Activated CD8-positive, alpha-beta memory T cell treated with anti-CD3 and anti-CD28 coated beads, Interleukin-2, amount 10 ng/mL, durations not matched to agents 7 days and 5 days (primary cell): ENCODE measurements at places on chromosomes 4 and X. TPM values are rescaled to one million over a fixed set of nuclear protein-coding genes. Genes with fewer than 3 reads are reported as not detected.

- peaks cover 5% of the 10 kb centered on the region for H3K36me3 ChIP-seq
- H3K4me3 ChIP-seq, result no peak overlapping the region
- no peaks in the 10 kb centered on the region for H3K27me3 ChIP-seq
- no peak overlapping the region for H3K27ac ChIP-seq
- no peaks in the 10 kb centered on the region for H3K4me1 ChIP-seq
- peak; percentile 53 for DNase-seq
These were observed 69.7 kb downstream of the KLHL8 start for GRCh38 chr4:87150498-87151261.

- no peak for DNase-seq
- no peaks in the 10 kb centered on the region for H3K4me1 ChIP-seq
- no peaks in the 10 kb centered on the region for H3K27me3 ChIP-seq
- H3K4me3 ChIP-seq, result no peak overlapping the region
These were observed 112.5 kb downstream of the MID1 start for GRCh38 chrX:10507876-10508275.

DNA sequence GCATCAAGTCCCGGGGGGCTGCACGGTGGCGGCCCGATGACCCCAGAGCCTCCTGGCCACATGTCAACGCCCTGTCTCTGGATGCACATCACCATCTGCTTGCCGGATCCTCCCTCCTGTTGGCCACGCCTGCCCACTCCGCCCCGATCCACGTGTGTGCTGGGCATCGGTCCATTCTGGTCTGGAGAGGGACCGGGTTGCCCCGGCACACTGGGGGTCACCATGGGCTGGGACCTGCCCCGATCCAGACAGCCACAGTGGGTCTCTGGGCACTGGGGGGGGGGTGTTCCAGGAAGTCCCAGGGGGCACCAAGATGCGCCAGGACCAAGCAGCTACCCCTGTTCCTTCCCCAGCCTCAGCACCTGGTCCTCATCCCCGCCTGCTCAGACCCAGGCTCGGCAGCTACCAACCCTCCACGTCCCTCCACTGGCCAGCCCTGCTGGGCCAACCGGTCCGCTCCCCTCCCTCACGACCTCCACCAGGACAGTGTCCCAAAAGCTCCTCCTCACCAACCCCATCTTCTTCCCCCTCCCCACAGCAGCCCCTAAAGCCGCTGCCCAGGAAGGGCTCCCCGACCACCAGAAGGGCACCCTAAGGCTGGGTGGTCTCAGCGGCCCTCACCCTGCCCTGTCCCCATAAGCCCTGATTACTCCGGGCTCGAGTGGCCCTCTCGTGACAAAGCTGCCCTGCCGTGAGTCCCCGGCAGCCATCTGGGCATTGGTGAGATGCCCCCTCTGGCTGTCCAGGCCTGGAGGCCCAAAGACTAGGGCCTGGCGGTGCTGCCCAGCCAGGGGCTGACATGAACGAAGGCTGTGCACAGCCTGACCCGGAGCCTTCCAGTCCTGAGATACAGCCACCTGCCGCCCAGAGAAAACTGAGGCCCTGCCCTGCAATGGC is 4.6 kb downstream of the CTBP1 start:
- DNase-seq, result no peak
- H3K27me3 ChIP-seq, result no peaks in the 10 kb centered on the region
- H3K27ac ChIP-seq, result peak overlapping the region; percentile 49

Gene MEPE
- not detected for total RNA-seq

Gene ATRX
- 67.4 TPM for total RNA-seq

DNA sequence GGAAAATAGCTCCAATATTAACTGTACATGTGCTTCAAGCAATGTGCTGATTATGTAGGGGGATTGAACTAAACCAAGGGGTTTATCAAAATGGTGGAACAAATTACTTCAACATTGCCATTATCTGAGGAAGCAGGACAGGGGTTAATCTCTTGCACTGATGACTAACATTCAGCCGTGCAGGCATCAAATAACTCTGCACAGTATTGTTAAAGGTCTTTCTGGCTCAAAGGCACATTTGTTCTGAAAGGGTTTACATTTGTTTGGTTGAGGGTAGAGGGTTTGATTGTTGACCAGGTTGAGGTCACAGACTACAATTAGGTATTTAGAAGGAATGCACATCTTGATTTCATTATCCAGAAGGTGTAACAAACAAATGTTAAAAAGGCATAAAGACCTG is 32.2 kb upstream of the CCSER1 start:
- H3K36me3 ChIP-seq, result no peaks in the 10 kb centered on the region
- H3K4me3 ChIP-seq, result no peak overlapping the region
- DNase-seq, result no peak
- H3K27me3 ChIP-seq, result no peaks in the 10 kb centered on the region
- no peaks in the 10 kb centered on the region for H3K4me1 ChIP-seq

Gene FAM241A
- total RNA-seq, result 2.3 TPM

GRCh38 chr4:86557526-86557925 is 36.6 kb upstream of the PTPN13 start:
- DNase-seq, result no peak
- peaks cover 3% of the 10 kb centered on the region for H3K4me1 ChIP-seq
- no peak overlapping the region for H3K4me3 ChIP-seq
- no peak overlapping the region for H3K27ac ChIP-seq
- H3K36me3 ChIP-seq, result no peaks in the 10 kb centered on the region
- peaks cover 11% of the 10 kb centered on the region for H3K27me3 ChIP-seq

Gene RBMX
- total RNA-seq, result 247 TPM

DNA sequence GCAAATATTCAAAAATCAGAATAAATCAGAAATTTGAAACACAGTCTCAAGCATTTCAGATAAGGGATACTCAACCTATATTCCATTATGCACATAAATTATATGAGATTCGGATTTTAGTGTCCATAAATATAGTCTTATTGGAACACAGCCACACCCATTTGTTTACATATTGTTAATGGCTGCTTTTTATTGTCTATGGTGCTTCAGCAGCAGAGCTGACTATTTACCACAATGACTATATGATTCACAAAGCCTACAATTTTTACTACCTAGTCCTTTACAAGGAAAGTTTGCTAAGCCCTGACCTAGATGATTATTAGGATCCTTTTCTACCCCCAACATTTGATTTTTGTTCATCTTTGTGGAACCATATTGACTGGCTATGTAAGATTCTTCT is 63.9 kb downstream of the IL1RAPL1 start:
- no peak for DNase-seq
- H3K27me3 ChIP-seq, result no peaks in the 10 kb centered on the region
- no peak overlapping the region for H3K27ac ChIP-seq
- no peaks in the 10 kb centered on the region for H3K4me1 ChIP-seq
- H3K36me3 ChIP-seq, result no peaks in the 10 kb centered on the region

DNA sequence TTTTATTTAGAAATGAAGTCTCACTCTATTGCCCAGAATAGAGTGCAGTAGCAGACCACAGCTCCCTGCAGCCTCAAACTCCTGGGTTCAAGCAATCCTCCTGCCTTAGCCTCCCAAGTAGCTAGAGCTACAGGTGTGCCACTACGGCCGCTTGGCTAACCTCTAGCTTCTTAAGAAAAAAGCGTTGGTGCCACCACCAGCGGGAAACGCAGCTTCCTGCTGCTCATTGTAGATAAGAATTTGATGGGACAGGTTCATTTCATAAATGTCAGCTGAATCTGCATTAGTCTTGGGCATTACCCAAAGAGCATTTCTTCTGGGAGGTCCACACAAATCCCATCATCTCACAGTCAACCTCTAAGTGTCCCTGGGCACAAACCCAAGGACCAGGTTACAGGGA is 33.2 kb upstream of the NAP1L5 start:
- H3K27ac ChIP-seq, result no peak overlapping the region
- no peaks in the 10 kb centered on the region for H3K4me1 ChIP-seq
- H3K4me3 ChIP-seq, result no peak overlapping the region
- H3K27me3 ChIP-seq, result no peaks in the 10 kb centered on the region
- DNase-seq, result no peak

DNA sequence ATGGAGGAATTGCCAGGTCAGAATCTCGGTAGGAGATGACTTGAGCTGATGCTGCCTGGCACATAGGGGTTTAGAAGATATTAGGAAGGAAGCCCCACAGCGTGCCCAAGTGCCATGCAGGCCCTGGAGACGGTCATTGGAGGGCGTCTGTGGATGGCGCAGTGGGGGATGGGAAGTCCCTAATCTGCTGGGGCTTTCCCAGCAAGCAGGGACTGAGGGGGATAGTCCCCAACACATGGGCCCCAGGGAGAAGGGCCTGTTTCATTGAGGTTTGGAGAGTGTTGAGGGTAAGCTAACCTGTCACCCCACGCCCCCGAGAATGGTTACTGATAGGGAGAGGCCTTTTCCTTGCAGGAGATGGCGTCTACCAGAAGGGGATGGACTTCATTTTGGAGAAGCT is 7.8 kb downstream of the TAFAZZIN start:
- no peak for DNase-seq
- no peak overlapping the region for H3K27ac ChIP-seq
- H3K4me3 ChIP-seq, result no peak overlapping the region
- H3K27me3 ChIP-seq, result no peaks in the 10 kb centered on the region
- H3K36me3 ChIP-seq, result peaks cover 4% of the 10 kb centered on the region

DNA sequence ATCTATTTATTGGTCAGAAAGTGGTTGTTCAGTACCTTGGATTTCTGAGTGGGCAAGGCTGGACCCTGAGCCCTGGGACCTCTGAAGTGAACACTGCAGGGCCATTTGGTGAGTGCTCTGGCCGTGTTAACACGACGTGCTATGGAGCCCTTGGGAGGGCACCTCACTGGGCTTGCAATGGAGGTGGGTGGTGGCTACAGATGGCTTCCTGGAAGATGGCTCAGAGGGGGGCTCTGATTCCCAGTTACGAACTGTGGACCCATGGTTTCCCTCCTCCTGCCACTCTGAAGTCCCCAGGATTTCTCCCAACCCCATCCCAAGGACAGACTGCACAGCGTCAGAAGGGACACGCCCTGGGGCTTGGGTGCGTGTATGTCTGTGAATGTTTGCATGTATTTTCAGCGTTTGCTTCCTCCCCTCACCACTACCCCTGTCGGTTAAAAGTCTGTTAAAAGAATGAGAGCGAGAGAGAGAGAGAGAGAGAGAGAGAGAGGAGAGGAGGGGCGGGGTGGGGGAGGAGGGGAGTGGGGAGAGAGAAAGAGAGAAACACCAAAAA is 3.7 kb upstream of the RHOH start:
- DNase-seq, result peak; percentile 62
- H3K27ac ChIP-seq, result peak overlapping the region; percentile 99
- peaks cover 15% of the 10 kb centered on the region for H3K36me3 ChIP-seq
- peak overlapping the region; percentile 98 for H3K4me3 ChIP-seq
- no peaks in the 10 kb centered on the region for H3K27me3 ChIP-seq

Gene SPANXA2
- total RNA-seq, result not detected

DNA sequence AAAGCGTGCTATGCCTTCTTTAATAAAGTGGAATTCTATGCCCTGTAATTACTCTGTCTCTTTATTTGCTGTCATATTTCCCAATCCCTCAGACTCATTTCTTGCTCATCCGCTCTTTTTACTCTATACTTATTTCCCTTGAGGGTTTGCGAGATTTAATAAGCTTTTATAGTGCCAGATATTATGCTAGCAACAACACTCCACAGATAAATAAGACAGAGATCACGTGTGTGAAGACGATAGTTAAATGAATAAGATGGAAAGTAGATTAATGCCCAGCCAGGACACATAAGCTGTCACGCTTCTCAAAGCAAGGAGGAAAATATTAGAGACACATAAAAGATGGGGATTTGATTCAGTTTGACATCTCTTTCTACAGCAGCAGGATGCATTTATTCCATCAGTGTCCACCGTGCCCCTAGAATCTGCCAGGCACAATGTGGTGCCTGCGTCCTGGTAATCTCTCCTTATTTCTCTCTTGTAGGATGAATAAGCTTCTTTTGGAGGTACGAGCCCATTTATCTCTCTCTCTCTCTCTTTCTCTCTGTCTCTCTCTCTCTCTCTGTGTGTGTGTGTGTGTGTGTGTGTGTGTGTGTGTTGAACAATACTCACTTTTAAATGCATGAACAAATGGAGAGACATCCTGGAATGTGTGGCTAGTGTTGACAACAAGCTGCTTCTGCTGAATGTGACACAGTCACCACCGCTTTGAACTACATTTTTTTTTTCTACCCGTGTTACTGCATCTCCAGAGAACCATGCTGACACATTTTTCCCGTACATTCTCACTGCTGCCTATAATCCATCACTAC is 48.2 kb downstream of the TMEM156 start:
- no peaks in the 10 kb centered on the region for H3K27me3 ChIP-seq
- H3K4me3 ChIP-seq, result no peak overlapping the region
- DNase-seq, result no peak
- H3K27ac ChIP-seq, result peak overlapping the region; percentile 7
- H3K36me3 ChIP-seq, result peaks cover 65% of the 10 kb centered on the region
- H3K4me1 ChIP-seq, result peaks cover 62% of the 10 kb centered on the region

DNA sequence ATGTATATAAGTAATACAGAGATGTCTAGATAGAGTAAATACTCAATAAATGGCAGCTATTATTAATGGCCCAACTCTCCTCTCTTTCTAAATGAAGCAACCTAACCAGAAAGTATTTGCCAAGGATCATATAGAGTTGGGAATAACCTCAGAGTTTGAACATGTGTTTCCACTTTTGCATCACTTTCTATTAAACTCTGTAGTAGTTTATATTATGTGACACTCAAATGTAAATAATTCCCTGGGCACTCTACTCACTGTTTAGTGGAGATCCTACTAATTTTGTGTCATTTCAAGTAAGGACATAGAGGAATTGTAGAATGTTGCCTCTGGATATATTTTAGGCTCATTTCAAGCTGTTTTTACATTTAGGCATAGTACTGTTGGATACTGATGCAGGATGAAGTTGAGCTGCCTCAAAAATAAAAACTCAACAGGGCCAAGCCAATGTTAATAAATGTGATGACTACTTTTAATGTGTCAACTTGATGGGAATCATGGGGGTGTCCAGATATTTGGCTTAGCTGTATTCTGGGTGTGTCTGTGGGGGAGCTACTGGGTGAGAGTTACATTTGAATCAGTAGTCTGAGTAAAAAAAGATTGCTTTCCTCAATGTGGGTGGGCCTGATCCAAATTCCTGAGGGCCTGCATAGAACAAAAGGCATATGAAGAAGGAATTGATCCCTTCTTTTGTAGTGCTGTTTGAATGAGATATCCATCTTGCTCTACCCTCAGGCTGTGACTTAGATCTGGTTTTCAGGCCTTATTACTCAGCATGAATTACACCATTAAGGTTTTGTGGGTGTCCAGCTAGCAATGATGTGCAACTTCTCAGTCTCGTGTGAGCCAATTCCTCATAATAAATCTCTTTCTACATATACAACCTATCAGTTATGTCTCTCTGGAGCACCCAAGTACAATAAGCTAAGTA is 1368.2 kb downstream of the STIM2 start:
- no peak overlapping the region for H3K27ac ChIP-seq
- no peak for DNase-seq
- no peak overlapping the region for H3K4me3 ChIP-seq
- no peaks in the 10 kb centered on the region for H3K36me3 ChIP-seq

- no peaks in the 10 kb centered on the region for H3K4me1 ChIP-seq
- no peaks in the 10 kb centered on the region for H3K36me3 ChIP-seq
- no peak overlapping the region for H3K27ac ChIP-seq
These were observed 170.9 kb downstream of the CLCN4 start for GRCh38 chrX:10327651-10328050.
